NB4 (cell line): ENCODE measurements at places on chromosomes 3 and 15.

- no peak for DNase-seq
Measured at GRCh38 chr3:46566040-46566641, at the start of gene LRRC2. Gene LRRC2, minus strand, starts transcription at chr3:46566302. Its CDS starts 14,711 bp downstream, at chr3:46551591.

DNA sequence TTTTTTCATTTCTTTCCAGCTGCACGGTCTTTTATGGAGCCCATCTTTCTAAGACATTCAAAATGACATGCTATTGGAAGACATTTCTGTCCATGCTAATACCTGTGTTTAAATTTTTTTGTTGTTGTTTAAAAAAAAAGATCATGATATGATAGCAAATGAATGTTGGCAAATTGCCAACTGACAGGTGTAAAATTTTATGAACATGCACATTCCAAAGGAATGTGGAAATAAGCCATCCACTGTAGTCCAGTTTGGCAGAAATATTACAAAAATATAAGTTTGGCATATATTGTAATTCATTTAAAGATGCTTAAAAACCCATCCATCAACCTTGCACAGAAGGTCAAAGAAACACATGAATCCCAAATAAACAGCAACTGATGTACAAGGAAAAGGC lies 75.6 kb upstream of the WNT5A start:
- no peak for DNase-seq

DNA sequence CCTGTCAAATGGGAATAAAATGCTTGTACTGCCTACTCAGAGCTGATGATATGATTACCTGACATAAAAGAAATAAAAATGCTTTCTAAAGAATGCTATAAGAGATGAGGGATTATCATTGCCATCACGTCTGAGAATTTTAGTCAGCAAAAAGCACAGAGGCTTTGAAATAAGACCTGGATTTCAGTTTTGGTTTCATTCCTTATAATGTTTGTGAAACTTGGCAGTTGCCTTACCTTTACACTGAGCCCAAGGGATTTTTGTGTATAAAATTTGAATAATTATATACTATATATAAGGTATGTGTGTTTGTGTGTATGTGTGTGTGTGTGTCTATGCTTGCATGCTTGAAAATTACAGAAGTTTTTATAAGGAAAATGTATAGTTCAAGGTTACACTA lies 634.8 kb upstream of the BCHE start:
- DNase-seq: no peak

- DNase-seq: no peak
Measured at GRCh38 chr3:156211583-156211982, 91.2 kb downstream of the KCNAB1 start.

GRCh38 chr3:156668073-156668763 lies 6.2 kb upstream of the TIPARP start:
- peak; percentile 28 for DNase-seq

DNA sequence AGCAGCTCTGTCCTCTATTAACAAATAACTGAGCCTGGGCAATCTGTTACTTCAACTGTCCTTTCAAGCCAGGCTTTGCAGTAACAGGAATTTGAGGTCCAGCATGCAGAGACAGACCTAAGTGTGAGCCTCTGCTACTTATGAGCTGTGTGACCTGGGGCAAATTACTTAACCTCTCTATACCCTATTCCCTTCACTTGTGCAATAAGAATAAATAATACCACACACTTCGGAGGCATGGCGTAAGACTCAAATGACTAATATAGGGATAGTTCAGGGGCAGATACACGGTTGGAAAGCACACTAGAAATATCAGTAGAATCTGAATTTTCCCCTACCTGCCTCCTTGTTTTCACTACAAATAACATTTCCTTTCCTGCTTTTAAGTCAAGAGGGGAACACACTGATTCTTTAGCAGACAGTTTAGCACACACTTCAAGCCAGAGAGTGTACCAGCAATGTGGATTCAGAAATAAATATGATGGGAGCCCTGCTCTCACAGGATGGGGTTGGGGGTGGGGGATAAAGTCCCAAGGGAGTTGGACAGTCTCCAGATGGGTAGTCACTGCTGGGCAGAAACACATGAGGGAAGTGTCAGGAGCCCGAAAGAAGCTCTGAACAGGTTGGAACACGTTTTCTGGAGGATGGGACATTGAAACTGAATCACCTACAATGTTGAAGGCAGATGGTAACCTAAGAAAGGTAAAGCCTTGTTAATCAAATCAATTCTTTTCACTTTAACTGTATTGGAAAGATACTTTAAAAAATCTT lies 61.8 kb upstream of the RBP1 start:
- DNase-seq: no peak

- DNase-seq: no peak
Measured at GRCh38 chr3:140602781-140603180, 75.1 kb upstream of the TRIM42 start.

DNA sequence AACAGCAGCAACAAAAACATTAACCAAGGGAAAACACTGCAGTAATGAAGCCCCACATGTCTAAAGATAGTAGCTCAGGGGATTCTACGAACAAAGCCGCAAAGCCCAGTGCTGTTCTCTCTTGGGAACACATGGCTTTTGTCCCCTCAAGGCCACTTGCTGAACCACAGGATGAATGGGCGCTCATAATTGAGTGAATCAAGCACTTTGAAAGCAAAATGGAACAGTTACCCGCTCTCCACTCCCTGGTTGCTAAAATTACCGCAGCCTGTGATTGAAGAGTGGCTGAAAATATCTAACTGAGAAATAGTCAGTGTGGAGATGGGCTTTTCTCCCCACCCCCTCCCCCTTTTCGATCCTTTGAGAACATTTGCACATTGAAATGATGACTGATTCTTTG lies 39.6 kb downstream of the RASGRF1 start:
- no peak for DNase-seq

DNA sequence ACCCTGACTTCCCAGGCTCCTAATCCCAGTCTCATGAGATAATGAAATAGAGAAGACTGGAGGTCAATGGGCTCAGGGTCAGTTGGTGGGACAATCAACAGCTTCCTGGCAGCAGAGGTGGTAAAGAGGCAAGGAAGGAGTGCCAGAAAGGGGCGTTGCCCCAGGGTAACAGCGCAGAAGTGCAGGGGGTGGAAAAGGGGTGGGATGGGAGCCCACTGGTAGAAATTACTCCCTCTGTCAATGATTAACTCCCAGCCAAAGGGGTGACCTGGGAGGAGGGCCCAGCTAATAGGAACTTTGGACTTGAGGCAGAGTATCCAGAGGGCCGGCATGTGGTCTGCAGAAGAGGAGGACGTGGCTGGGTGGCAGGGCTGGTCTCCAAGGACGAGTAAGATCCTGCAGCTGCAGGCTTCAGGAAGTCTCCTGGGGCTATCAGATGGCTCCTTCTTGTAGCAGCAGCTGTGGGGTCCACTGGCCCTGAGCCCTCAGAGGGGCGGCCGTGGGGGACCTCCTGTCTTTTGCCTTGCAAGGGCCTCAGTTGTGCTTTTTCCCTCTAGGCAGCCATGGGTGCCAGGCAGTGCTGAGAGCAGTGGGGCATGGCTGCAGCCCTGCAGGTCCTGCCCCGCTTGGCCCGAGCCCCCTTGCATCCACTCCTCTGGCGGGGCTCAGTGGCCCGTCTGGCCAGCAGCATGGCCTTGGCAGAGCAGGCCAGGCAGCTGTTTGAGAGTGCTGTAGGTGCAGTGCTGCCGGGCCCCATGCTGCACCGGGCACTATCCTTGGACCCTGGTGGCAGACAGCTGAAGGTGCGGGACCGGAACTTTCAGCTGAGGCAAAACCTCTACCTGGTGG lies 2.3 kb downstream of the GLYCTK start:
- DNase-seq: no peak
